ENCODE measurements at places on chromosomes 1 and 21. TPM values are rescaled to one million over a fixed set of nuclear protein-coding genes. Genes with fewer than 3 reads are reported as not detected.

AGMAT gene
- 0.31 TPM for polyA plus RNA-seq

DNA sequence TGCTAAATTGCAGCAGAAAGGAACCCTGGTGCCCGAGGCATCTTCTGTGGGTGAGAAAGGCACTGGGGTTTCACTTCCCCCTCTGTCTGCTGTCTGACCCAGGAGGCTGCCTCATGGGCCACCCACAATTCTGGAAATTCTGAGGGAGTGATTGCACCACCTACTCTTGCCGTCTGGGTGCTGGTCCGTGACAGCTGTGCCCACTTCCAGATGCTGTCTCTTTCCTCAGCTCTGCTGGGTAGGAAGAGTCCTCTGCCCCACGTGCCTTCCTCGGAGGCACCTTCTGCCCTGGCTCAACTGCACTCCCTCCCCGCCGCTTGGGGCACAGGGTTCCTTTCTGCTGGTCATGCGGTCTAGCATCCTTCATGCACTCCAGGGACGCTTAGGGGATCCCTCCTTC is 96.3 kb downstream of the ARHGEF10L start:
- DNase-seq = no peak

DNA sequence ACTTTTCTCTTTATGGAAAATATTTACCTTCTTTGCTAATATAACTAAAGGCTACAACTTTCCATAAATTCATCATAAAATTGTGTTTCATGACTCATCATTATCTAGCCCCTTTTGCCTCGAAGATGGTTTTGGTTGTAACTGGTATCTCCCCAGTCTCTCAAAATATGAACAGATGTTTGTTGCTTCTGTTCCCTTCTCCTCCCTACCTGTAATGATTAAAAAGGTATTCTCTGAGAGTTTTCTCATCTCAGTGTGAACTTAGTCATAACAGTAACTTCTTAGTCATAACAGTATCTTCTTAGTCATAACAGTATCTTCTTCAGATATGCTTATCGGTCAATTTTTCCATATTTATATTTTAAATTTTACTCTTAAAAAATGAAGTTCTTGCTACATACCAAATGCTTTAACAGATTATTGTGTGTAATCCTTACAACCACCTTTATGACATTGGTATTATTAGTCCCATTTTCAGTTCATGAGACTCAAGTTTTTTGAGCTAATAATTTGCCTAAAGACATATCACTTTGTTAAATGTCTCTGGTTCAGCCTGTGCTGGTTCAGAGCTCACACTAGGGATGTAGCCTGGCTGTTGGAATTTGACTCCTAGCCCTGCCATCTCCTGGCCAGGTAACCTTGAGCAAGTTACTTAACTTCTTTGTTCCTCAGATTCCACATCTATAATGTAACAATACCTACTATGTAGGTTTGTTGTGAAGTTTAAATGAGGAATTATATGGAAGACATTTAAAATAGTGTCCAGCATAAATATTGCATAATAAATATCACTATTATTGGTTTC is 32.6 kb downstream of the ATP1B1 start:
- DNase-seq = no peak

DNA sequence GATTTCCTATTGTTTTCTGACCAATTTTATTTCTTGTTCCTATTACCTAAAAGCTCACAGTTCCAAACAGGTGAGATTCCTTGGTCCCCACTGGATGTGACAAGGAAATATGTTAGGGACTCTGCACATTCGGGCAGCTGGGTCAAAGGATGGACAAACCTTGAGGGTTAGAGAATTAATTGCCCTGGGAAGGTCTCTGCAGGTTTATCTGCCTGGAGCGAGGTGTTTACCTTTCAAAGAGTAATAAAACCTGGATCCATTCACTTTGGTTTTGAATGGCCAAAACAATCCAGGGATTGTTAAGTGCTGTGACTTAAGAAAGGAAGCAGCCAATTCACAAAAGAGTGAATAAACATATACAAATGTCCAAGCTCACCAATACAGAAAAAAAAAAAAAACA is 33.6 kb upstream of the RAB4A start:
- no peak for DNase-seq

All from cardiac muscle cell (in vitro differentiated cells and primary cell).